ENCODE measurements at places on chromosomes 1 and 21. TPM values are rescaled to one million over a fixed set of nuclear protein-coding genes. Genes with fewer than 3 reads are reported as not detected.

Gene CLDN17
- not detected for total RNA-seq

Gene MYOM3
- total RNA-seq: 0.70 TPM

Gene FAM72C
- 0.86 TPM for total RNA-seq

Gene C4BPA
- 0.87 TPM for total RNA-seq

Gene WNT2B
- total RNA-seq: 2.7 TPM
